CD4-positive, CD25-positive, alpha-beta regulatory T cell (primary cell): ENCODE measurements at places on chromosomes 12 and 14.

DNA sequence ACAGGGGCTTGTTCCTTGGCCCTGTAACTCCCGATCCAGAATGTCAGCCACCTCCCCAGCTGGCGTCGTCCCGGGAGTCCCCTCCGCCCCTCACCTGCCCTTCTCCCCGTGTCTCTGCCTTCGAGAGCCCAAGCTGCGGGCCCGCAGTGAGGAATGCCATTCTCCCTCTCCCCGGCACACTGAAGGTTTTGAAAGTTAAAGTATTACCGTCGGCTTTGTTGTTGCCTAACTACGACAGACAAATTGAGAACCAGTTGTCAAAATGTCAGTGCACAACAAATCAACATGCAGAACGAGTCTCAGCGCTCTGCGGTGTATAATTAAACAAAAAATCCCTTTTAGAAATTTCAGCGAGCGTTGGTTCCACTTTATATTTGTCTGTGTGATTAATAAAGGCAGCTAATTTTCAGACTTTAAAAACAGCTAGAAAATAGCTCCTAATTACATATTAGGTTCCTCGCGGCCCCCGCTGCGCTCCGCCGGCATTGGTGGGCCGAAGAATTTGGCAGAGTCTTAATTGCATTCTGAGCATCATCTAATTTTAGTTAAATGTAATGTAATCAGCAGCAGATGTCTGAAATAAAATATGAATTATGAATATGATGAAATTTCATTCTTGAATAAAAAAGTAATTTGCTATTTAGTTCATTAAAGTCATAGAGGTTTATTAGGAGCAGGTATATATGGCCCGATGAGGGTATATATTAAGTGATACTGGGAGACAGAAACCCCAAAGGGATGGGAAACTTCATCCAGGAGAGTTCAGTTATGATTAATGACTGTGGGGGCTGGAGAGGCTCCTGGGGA, 40.3 kb downstream of the MVK start:
- no peak for DNase-seq

DNA sequence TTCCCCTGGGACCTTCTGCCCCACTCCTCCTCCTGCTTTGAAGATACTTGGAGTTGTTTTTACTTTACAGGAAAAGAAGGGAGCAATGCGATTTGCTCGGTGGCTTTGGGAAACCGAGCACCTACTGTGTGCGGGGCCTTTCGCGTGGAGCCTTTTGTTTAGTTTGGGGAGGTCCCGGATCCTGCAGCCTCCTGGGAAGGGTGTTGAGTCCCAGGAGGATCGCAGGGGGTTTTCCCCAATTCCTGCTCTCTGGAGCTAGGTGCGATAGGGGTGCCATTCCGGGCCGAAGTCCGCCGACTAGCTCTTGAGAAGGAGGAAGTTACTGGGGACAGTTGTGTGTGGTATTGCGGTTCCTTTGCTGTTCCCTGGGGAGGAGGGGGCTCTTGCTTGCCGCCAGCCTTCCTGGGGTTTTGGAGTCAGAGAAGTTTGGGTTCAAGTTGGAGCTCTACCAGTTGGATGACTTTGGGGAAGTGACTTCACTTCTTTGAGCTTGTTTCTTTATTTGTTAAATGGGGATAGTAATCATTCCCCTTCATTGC, 1.1 kb downstream of the BRI3BP start:
- DNase-seq, result no peak

GRCh38 chr12:110284597-110284996, 3.5 kb downstream of the ATP2A2 start:
- no peak for DNase-seq

GRCh38 chr14:100547633-100548294, 39.5 kb downstream of the BEGAIN start:
- peak; percentile 7 for DNase-seq
